ENCODE measurements at places on chromosomes 11 and 22.
A peak's percentile ranks its signal among the peaks of the same experiment; 100 is the strongest.

DNA sequence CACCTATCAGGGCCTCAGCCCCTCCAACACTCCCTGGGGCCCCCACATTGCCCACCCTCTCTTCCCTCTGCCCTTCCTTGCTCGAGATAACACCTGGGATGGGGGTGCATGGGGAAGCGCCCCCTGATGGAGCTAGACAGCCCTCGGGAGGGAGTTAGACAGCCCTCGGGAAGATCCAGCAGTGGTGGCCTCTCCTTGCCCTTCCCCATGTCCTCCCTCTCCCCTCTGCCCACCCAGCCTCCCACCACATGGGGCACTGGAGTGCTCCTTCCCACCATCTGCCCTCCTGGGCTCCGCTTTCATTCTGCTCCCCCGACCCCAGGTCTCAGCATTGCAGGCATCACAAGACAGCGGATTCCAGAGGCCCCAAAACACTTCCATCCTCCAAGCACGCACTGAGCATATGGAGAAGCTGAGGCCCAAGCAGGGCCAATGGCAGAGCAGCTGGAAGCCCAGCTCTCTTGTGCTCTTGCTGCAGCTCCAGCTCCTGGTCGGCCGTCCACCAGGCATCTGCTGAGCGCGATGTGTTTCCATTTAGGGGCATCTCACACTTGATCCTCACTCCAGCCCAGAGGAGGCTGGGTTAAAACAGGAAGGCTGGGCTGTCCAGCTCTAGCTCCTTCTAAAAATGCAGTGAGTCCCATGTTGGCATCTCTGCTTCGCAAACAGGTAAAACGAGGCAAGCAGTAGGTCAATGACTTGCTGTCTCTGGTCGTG lies 65.6 kb downstream of the IGLL1 start:
- DNase-seq: no peak

DNA sequence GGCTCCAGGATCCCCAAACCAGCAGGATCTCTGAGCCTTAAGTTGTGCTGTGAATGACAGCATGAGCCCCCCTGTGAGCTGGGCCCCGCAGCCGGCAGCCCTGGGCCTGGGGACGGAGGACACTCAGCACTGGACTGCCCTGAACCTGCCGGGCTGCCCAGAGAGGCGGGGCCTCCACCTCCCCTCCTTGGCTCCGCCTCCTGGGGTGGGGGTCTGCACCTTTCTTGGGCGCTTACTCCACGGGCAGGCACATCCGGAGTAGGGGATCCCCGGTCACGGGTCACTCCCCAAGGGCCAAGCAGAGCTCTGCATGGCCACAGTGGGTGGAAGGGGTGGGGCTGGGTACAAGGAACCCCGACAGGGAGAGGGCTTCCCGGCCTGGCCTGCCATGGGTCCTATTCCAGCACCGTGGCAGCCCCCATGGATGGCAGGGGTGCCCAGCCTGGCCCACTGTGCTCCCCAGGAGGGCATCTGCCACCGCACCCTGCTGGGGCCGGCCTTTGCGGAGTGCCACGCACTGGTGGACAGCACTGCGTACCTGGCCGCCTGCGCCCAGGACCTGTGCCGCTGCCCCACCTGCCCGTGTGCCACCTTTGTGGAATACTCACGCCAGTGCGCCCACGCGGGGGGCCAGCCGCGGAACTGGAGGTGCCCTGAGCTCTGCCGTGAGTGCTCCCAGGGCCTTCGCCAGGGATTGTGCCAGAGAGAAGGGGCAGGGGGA lies 5.4 kb downstream of the MUC5B start:
- no peak for DNase-seq

DNA sequence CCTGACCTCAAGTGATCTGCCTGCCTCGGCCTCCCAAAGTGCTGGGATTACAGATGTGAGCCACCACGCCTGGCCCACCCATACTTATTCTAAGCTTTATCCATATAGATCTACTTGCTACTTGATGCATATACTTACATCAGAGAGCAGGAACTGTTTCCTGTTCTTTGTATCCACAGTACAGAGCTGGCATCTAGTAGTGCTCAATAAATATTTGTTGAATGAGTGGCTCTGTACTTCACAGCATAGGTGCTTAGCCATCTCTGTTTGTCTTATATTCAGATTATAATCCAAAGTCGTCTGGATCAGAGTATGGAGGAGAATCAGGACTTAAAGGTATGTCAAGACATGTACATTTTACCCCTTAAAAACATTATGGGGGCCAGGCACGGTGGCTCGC lies 38.6 kb upstream of the DLAT start:
- DNase-seq: no peak

- peak; percentile 94 for DNase-seq
Observed at GRCh38 chr11:35030716-35031213, 108.2 kb upstream of the CD44 start.

- no peak for DNase-seq
Observed at GRCh38 chr11:69273571-69273970, 20.4 kb upstream of the MYEOV start.

- no peak for DNase-seq
Observed at GRCh38 chr11:8258784-8259183, 4.9 kb downstream of the LMO1 start.

DNA sequence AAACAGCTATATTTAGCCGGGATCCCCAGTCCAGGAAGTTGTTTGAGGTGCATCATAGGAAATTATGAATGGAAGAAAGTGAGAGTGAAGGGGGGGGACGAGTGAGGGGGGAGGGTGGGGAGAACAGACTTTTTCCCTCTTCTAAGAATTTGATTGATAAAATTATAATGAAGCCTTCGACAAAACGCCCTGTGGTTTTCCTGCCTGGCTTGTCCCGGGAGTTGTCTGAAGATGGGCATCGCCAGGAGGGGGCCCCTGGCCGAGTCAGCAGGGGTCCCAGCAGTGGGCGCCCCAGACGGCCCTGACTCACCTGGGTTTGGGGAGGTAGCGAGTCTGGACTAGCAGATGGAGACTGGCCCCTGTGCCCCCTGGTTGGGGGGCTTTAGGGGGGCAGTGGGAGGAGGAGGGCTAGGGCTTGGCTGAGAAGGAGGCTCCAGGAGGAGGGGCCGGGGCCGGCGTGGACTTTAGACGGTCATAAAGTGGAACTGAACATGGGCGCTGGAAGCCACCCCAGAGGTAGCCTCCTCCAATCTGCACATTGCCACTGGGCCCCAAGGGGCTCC lies 336 bp upstream of the LIF start:
- DNase-seq: no peak

GRCh38 chr22:31247726-31248125 lies 35.6 kb downstream of the LIMK2 start:
- no peak for DNase-seq

GRCh38 chr11:45412051-45412471 lies 125.9 kb upstream of the SYT13 start:
- DNase-seq: no peak

DNA sequence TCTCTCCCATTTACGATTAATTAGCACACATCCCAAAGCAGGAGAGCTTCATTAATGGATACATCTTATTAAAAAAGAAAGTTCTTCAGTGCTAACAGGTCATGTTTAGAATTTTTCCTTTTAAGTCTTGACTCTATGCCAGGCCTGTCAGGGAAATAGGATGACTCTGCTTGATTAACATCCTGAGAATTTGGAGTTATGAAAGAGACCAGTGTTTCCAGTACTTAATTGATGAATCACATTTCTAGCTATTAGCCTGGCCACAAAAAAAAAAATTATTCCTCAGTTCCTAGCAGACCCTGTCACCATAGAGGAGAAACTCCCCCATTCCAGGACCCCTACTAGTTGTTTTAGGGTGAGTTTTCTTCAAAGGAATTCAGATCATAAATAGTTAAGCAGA lies 23.6 kb upstream of the ME3 start:
- DNase-seq: peak; percentile 91

Measured in foreskin melanocyte (primary cell).